ENCODE measurements at places on chromosomes 3 and 15. TPM values are rescaled to one million over a fixed set of nuclear protein-coding genes. Genes with fewer than 3 reads are reported as not detected.

GRCh38 chr15:31799715-31800321, 230.5 kb upstream of the CHRNA7 start:
- no peaks in the 10 kb centered on the region for H3K4me1 ChIP-seq
- H3K4me3 ChIP-seq = no peak overlapping the region
- H3K27me3 ChIP-seq = no peaks in the 10 kb centered on the region
- no peaks in the 10 kb centered on the region for H3K36me3 ChIP-seq
- H3K27ac ChIP-seq = no peak overlapping the region
- no peak for DNase-seq

GRCh38 chr3:65660000-65660598, 378.6 kb downstream of the MAGI1 start:
- no peak for DNase-seq
- no peaks in the 10 kb centered on the region for H3K27me3 ChIP-seq
- no peaks in the 10 kb centered on the region for H3K36me3 ChIP-seq
- H3K4me3 ChIP-seq = no peak overlapping the region
- no peak overlapping the region for H3K27ac ChIP-seq
- no peaks in the 10 kb centered on the region for H3K4me1 ChIP-seq

DNA sequence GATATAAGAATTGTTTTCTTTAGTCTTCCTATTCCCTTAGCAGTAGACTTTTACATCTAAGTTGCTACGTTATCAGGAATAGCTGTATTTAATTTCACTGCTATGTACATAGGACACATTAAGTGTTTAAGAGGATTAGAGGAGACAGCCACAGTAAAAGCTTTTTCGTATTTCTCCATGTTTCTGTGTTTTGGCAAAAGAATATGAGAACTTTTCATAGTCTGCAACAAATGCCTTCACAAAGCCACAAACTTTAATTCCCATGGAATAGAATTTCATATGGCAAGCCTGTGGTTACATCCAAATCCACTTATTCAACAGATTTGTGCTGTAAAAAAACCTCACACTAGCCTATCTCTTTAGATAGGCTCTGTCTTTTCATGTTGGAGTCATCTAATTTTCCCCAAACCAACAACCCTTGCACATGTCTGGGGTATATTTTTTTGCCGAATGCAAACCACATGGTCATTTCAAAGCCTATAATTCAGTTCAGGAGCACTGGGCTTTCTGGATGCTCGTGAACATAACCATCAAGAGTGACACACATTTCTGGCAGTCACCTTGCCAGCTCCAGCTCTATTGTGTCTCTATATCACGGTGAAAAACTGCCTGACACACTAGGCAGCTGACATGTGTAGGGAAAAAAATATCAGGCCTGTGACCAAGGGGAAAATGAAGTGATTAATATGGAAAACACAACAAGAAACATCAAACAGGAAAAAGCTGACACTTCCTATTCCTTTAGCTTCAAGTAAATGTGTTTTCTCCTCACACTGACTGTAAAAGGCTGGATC, 19.2 kb downstream of the PLD1 start:
- no peaks in the 10 kb centered on the region for H3K27me3 ChIP-seq
- no peak overlapping the region for H3K27ac ChIP-seq
- no peaks in the 10 kb centered on the region for H3K4me1 ChIP-seq
- no peak for DNase-seq

DNA sequence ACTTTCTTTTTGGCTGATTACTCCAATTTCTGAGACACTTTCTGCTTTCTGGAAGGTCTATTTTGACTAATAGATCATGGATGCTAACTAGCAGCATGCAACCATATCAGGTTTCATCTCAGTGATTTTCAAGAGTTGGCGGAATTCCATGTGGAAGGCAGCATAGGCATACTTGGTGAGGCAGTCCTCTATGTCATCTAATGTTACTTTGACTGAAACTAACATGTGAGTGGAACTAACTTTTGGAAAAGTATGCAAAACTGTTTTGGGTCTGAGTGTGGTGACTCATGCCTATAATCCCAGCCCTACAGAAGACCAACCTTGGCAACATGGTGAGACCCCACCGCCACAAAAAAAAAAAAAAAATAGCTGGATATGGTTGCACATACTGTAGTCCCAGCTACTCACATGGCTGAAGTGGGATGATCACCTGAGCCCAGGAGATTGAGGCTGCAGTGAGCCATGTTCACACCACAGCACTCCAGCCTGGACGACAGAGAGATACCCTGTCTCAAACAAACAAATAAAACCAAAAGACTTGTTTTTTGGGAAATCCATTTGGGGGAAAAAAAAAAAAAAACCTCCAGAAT, 1033.7 kb downstream of the ROBO1 start:
- H3K4me1 ChIP-seq = no peaks in the 10 kb centered on the region
- no peaks in the 10 kb centered on the region for H3K36me3 ChIP-seq
- H3K27ac ChIP-seq = no peak overlapping the region

GRCh38 chr3:66149269-66149668, 71.5 kb upstream of the SLC25A26 start:
- H3K27me3 ChIP-seq = no peaks in the 10 kb centered on the region
- H3K4me1 ChIP-seq = no peaks in the 10 kb centered on the region
- H3K36me3 ChIP-seq = no peaks in the 10 kb centered on the region
- H3K4me3 ChIP-seq = no peak overlapping the region
- H3K27ac ChIP-seq = no peak overlapping the region

- no peak overlapping the region for H3K27ac ChIP-seq
- DNase-seq = no peak
- no peaks in the 10 kb centered on the region for H3K4me1 ChIP-seq
- H3K27me3 ChIP-seq = no peaks in the 10 kb centered on the region
- H3K4me3 ChIP-seq = no peak overlapping the region
- H3K36me3 ChIP-seq = no peaks in the 10 kb centered on the region
These were observed 67.6 kb downstream of the CRYGS start for GRCh38 chr3:186476541-186476940.

GRCh38 chr3:51715977-51716294, 9.1 kb downstream of the GRM2 start:
- no peaks in the 10 kb centered on the region for H3K4me1 ChIP-seq
- H3K36me3 ChIP-seq = no peaks in the 10 kb centered on the region
- H3K27ac ChIP-seq = no peak overlapping the region

- no peak overlapping the region for H3K27ac ChIP-seq
- H3K4me1 ChIP-seq = no peaks in the 10 kb centered on the region
- DNase-seq = no peak
- no peaks in the 10 kb centered on the region for H3K36me3 ChIP-seq
- H3K4me3 ChIP-seq = no peak overlapping the region
These were observed 40.0 kb upstream of the TRH start for GRCh38 chr3:129934234-129935123.

GRCh38 chr15:53918180-53919079, 59.8 kb upstream of the UNC13C start:
- no peaks in the 10 kb centered on the region for H3K27me3 ChIP-seq
- no peak overlapping the region for H3K27ac ChIP-seq
- no peak for DNase-seq
- H3K4me3 ChIP-seq = no peak overlapping the region
- H3K4me1 ChIP-seq = no peaks in the 10 kb centered on the region

DNA sequence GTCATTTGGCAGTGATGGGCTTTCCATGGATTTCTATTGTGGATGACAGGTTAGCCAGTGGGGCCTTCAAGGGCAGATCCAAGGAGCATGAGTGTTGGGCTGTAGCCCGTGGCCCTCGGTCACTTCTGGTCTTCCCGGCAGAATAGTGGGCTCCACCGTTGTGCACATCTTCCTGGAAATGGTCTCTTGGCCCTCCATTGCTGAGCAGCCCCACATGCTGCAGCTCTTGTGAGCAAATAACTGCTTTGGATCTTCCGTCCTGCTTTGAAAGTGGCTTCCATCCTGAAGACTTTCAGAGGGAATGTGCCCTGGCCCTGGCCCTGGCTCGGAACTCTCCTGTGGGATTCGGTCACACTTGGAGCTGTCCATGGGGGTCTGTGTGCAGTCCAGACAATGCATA, 102.8 kb downstream of the SNRPN start:
- no peak overlapping the region for H3K4me3 ChIP-seq
- H3K27ac ChIP-seq = no peak overlapping the region
- no peaks in the 10 kb centered on the region for H3K27me3 ChIP-seq
- no peak for DNase-seq

DNA sequence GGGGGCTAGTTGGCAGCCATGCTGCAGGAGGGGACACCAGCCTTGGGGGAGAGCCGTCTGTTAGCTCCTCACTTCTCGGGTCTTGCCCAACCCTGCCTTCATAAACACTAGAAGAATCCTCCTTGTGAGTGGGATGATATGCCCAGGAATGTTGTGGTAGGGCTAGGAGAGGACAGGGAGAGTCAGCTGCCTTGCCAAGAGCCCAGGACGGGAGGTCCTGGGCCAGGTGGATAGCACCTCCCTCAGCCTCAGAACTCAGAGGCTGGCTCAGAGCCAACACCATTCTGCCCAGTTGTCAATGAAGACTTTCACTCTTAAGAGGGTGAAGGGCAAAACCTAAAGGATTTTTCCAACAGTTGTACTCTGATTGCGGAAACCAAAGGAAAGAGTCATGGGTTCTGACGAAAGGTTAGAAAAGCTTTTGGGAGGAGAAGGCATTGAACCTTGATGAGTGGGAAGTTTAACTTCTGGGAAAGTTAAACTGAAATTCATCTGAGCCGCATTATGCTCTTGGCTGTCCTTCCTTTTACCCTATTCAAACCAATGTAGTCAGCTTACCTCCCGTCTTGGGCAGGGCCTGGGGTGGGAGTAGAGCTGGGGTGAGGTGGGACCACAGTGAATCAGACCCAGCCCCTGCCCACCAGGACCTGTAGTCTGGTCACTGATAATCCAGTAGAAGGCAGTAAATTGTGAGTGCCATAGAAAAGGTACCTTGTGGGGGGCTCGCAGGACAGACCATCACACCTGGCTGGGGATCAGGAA, 81.9 kb downstream of the FAM43A start:
- H3K27ac ChIP-seq = no peak overlapping the region
- H3K27me3 ChIP-seq = no peaks in the 10 kb centered on the region
- no peak for DNase-seq
- no peak overlapping the region for H3K4me3 ChIP-seq
- H3K36me3 ChIP-seq = no peaks in the 10 kb centered on the region

- peaks cover 6% of the 10 kb centered on the region for H3K4me1 ChIP-seq
- H3K27ac ChIP-seq = peak overlapping the region; percentile 62
- H3K36me3 ChIP-seq = no peaks in the 10 kb centered on the region
- no peak overlapping the region for H3K4me3 ChIP-seq
These were observed 35.5 kb downstream of the B3GALNT1 start for GRCh38 chr3:161069511-161070251.

- no peaks in the 10 kb centered on the region for H3K36me3 ChIP-seq
- DNase-seq = no peak
- H3K27ac ChIP-seq = no peak overlapping the region
- no peaks in the 10 kb centered on the region for H3K27me3 ChIP-seq
- H3K4me3 ChIP-seq = no peak overlapping the region
These were observed 47.2 kb upstream of the MME start for GRCh38 chr3:155032918-155033317.

- H3K4me3 ChIP-seq = no peak overlapping the region
- H3K36me3 ChIP-seq = no peaks in the 10 kb centered on the region
- H3K4me1 ChIP-seq = no peaks in the 10 kb centered on the region
- DNase-seq = no peak
- H3K27me3 ChIP-seq = no peaks in the 10 kb centered on the region
These were observed 2.5 kb downstream of the CFAP92 start for GRCh38 chr3:128991355-128991895.

- H3K4me3 ChIP-seq = no peak overlapping the region
- no peaks in the 10 kb centered on the region for H3K36me3 ChIP-seq
- H3K27ac ChIP-seq = no peak overlapping the region
These were observed 306.5 kb downstream of the RPLP1 start for GRCh38 chr15:69758810-69759790.

- H3K27ac ChIP-seq = no peak overlapping the region
- no peaks in the 10 kb centered on the region for H3K27me3 ChIP-seq
- H3K4me3 ChIP-seq = no peak overlapping the region
- peaks cover 17% of the 10 kb centered on the region for H3K36me3 ChIP-seq
- no peaks in the 10 kb centered on the region for H3K4me1 ChIP-seq
- no peak for DNase-seq
These were observed 66.4 kb downstream of the ASTE1 start for GRCh38 chr3:130960139-130960795.

- no peak overlapping the region for H3K27ac ChIP-seq
- H3K27me3 ChIP-seq = no peaks in the 10 kb centered on the region
- no peak overlapping the region for H3K4me3 ChIP-seq
- peaks cover 6% of the 10 kb centered on the region for H3K4me1 ChIP-seq
- no peaks in the 10 kb centered on the region for H3K36me3 ChIP-seq
These were observed 323.1 kb downstream of the ZBTB20 start for GRCh38 chr3:114824014-114824413.

DNA sequence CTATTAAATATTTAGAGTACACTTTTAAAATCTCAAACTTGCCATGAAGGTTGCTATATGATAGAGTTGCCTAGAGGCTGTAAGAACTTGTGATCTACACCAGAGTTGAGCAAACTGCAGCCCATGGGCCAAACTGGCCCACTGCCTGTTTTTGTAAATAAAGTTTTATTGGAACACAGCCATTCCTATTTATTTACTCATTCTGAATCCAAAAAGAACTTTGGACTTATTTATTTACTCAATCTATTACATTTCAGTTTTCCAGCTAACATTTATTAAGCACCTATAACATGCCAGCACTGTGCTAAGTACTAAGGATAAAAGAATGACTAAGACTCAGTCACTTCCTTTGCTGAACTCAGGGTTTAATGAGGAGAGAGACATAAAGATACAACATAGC, 403.6 kb downstream of the ERC2 start:
- H3K27ac ChIP-seq = no peak overlapping the region
- no peak overlapping the region for H3K4me3 ChIP-seq
- no peaks in the 10 kb centered on the region for H3K27me3 ChIP-seq
- no peaks in the 10 kb centered on the region for H3K4me1 ChIP-seq
- no peaks in the 10 kb centered on the region for H3K36me3 ChIP-seq

- no peaks in the 10 kb centered on the region for H3K36me3 ChIP-seq
- no peak overlapping the region for H3K27ac ChIP-seq
- H3K4me1 ChIP-seq = no peaks in the 10 kb centered on the region
- DNase-seq = no peak
These were observed 22.5 kb upstream of the TSPAN3 start for GRCh38 chr15:77093436-77093835.

DNA sequence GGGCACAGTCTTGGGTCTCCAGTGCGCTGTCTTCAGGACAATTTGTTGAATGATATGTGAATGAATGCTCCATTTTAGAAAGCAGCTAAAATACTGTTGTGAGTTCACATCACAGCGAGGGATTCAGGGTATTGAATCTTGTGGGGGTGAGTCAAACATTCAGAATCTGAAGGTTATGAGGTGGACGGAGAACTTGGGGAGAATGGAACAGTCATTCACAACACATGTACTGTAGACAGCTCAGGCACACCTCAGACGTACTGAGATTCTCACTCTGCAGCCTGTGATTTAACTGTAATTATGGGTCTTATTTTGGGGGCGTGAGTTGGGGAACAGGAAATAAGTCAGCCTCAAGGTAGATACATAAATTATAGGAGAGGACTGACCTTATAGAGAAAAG, 13.9 kb downstream of the CRYBG3 start:
- H3K36me3 ChIP-seq = no peaks in the 10 kb centered on the region
- no peaks in the 10 kb centered on the region for H3K27me3 ChIP-seq
- no peak overlapping the region for H3K4me3 ChIP-seq
- H3K4me1 ChIP-seq = peaks cover 3% of the 10 kb centered on the region
- H3K27ac ChIP-seq = no peak overlapping the region

Gene IQCF5
- not detected for total RNA-seq

Gene FBXW12
- total RNA-seq = 9.6 TPM

Gene POLR2H
- total RNA-seq = 21.7 TPM

Gene SHF
- total RNA-seq = 3.7 TPM

Gene TRH
- not detected for total RNA-seq

Gene PLEKHO2
- total RNA-seq = 3.0 TPM

Gene BOC
- total RNA-seq = 4.9 TPM

Gene TMEM115
- total RNA-seq = 16.8 TPM

Gene HAPLN3
- 0.32 TPM for total RNA-seq

Gene COL8A1
- 0.24 TPM for total RNA-seq

Gene ADAMTS9
- 15.5 TPM for total RNA-seq

Gene GPR62
- not detected for total RNA-seq

Gene IL17RB
- 6.0 TPM for total RNA-seq

Gene THSD4
- total RNA-seq = 14.6 TPM

Gene CNTN6
- total RNA-seq = not detected

Gene STRC
- total RNA-seq = 0.41 TPM

Gene IL16
- 3.4 TPM for total RNA-seq
